ENCODE measurements at places on chromosomes 4 and X.
A peak's percentile ranks its signal among the peaks of the same experiment; 100 is the strongest.

DNA sequence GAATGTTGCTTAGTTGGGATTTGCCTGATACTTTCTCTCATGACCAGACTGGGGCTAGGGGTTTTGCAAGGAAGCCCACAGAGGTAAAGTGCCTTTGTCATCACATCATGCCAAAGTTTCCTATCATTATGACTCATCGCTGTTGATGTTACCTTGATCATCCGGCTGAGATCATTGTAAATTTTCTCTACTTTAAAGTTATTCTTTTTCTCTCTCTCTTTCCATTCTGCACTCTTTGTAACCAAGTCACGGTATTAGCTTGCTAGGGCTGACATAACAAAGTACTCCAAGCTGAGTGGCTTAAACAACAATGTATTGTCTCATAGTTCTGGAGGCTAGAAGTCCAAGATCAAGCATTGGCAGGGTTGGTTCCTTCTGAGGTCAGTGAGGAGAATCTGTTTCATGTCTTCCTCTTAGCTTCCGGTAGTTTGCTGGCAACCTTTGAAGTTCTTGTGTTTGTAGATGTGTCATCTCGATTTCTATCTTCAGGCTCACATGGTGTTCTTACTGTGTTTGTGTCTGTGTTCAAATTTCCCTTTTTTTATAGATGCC lies 113.0 kb downstream of the DTHD1 start:
- peak; percentile 5 for DNase-seq

DNA sequence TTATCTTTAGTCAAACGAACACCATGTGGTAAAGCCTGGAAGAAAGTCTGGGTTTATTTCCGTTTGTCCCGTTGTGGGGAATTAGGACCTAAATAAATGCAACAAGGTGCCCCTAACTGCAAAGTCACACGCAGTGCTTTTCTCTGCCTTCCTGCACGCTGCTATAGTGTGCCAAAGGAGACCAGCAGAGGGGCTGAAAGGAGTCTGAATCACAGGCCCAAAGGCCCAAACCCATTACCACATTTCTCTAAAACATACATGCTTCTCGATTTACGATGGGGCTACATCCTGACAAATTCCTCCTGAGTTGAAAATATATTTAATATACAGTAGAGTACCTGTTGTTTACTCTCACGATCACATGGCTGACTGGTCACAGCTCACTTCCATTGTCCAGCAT lies 4.5 kb downstream of the VEGFC start:
- DNase-seq: no peak

GRCh38 chrX:110836982-110837381 lies 41.4 kb upstream of the CHRDL1 start:
- peak; percentile 8 for DNase-seq

DNA sequence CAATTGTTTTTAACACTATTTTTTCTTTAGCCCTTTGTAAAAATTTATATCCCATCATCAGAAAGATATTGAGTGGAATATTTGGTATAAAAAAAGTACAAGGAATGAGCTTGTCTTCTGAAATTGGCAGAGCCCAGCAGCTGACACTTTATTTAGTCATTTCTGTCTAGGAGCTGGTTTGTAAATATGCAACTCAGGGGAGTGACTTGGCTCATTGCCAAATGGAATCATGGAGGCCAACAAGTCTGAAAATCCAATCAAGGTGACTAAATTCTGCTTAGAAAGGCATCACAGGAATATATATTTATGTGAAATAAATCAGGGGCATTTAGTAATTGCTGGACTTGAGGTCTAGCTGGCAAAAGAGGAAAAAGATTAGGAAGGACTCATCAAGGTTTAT lies 74.4 kb downstream of the OTC start:
- no peak for DNase-seq

DNA sequence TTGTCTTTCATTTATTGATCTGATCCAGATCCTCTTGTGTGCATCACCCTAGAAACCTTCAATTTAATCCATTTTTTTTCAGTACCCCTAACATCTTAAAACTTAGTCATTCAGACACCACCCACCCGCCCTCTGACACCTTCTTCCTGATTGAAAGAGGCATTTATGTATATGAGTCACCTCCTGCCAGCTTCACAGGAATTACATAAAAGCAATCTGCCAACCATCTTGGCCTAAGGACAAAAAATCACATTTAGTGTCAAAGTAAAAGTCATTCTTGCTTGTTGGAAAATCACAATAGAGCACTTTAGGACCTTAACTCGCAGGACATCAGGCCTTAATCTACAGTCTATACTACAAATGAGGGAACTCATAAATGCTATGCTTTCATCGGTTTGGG lies 52.1 kb downstream of the NDST3 start:
- DNase-seq: peak; percentile 5

- DNase-seq: no peak
Observed at GRCh38 chr4:89101256-89102161, 9.8 kb upstream of the TIGD2 start.

DNA sequence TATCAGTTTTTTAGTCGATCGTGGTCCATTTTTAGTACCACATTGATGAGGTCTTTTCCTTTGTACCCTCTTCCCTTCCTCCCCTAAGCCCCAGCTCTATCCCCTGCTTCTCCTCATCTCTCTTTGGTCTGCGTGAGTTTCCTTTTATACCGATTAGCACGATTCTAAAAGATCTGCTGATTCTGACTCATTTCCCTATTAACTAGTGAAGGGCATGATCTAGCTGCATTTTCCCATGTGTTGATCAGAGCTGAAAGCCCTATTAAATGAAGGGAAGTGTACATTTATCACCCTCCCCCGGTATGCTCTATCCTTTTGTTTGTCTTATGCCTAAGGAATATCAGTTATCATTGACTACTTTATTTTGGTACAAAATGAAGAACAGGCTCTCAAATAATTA lies 181.7 kb upstream of the NPY2R start:
- no peak for DNase-seq

DNA sequence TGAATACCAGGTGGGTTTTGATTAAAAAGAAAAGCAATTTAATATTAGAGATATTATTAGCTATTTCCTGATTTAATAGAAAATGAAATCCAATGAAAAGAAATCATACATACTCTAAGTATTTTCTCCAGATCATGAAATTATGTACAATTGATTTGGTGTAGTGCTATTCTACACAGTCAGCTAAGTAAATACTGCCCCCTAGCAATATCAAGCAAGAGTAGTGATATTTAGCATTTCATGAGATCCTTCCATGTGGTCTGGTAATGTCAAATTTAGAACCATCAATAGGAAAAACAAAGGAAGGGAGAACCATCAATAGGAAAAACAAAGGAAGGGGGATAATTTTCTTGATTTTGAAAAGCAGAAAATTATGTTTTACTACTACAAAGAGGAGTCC lies 114.6 kb downstream of the TBCK start:
- peak; percentile 36 for DNase-seq

GRCh38 chr4:41873380-41874295 lies 61.6 kb upstream of the TMEM33 start:
- DNase-seq: no peak

- no peak for DNase-seq
Observed at GRCh38 chr4:153528705-153529485, 62.7 kb downstream of the TMEM131L start.

DNA sequence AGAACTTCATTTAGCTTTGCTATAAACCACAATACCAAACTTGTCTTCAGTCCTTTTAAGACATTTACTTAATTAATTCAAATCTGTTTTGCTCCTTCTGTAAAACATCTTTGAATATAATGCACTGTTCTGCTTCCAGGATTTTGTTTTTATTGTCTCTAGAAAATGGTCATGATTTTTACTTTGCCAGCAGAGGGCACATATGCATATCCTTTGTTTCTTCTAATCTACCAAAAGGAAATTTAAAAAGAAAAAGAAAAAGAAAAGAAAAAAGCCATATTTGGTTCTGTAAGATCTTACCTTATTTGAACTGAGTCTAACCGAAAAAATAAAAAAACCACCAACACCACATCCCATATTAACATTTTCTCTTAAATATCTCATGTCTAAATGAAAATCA lies 101.9 kb upstream of the CCSER1 start:
- no peak for DNase-seq

GRCh38 chr4:7979652-7979968 lies 39.9 kb upstream of the AFAP1 start:
- no peak for DNase-seq

GRCh38 chrX:64894454-64895038 lies 81.7 kb downstream of the ZC4H2 start:
- peak; percentile 14 for DNase-seq

DNA sequence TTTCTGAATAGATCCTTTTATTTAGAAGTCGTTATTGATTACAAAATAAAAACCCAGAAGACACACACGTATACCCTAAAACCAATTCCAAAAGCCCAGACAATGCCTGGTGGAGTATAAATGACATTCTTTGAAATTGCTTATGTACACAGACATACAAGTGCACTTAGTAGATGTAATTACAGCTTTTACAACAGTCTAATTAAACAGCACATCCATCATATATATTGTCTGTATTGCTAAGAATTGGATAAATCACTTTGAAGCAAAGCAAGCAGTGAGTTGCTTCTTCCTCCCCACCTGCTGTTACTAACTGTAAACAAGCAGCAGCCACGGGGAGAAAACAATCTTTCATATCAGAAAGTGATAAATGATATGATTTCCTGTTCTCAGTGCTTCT lies 645.7 kb downstream of the TLL1 start:
- peak; percentile 2 for DNase-seq

GRCh38 chrX:84907324-84907968 lies 96.2 kb upstream of the APOOL start:
- peak; percentile 6 for DNase-seq

DNA sequence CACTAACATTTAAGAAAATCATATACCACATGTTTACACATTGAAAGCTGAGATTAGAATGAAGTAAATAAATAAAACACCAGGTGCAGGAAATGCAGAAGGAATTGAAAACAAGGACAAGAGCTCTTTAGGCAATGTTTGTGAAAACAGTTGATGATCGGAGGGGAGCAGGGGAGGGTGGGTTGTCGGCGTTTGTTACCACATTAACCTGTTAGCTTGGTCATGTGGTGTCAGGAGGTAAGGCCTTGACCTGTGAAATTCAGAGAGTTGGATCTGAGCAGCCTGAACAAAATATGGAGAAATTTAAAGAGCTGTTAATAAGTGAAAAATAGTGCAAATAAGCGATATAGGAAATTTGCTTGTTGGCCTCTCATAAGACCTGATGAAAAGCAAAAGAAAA lies 759.9 kb downstream of the PDHA2 start:
- DNase-seq: no peak

- peak; percentile 22 for DNase-seq
Observed at GRCh38 chr4:136650541-136651277, 881.6 kb downstream of the PCDH18 start.

DNA sequence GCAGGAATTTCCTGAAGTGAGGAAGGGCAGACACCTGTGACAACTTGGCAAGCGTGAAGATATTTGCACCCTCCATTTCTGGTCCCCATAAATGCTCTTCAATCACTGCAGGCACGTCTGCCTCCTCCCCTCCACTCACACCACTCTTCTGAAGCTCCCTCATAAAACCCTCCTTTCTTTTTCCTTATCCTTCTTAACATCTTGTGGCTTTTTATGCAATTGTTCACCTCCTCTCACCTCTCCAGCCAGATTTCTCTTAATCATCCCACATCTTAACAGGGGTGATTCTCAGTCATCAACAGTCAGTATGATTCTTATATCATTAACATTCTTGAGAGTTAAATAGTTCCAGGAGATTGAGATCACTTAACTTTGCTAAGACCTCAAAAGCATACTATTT lies 277.4 kb downstream of the SPRY1 start:
- DNase-seq: no peak

DNA sequence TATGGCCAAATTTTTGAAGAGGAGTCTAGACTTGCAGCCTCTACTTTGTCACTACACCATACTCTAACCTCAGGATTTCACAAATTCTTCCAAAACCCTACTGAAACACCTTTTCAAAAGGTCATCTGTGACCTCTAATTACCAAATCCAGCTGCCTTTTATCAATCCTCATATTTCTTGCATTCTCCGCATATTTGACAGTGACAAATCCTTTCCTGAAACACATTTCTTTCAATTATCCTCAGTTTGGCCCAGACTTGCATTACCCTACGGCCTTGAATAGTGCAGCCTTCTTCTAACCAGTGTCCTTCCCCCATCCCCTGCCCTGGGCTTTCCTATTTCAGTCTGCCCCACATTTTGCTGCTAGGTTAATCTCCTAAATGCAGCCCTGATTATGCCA lies 25.5 kb downstream of the MID2 start:
- DNase-seq: no peak

DNA sequence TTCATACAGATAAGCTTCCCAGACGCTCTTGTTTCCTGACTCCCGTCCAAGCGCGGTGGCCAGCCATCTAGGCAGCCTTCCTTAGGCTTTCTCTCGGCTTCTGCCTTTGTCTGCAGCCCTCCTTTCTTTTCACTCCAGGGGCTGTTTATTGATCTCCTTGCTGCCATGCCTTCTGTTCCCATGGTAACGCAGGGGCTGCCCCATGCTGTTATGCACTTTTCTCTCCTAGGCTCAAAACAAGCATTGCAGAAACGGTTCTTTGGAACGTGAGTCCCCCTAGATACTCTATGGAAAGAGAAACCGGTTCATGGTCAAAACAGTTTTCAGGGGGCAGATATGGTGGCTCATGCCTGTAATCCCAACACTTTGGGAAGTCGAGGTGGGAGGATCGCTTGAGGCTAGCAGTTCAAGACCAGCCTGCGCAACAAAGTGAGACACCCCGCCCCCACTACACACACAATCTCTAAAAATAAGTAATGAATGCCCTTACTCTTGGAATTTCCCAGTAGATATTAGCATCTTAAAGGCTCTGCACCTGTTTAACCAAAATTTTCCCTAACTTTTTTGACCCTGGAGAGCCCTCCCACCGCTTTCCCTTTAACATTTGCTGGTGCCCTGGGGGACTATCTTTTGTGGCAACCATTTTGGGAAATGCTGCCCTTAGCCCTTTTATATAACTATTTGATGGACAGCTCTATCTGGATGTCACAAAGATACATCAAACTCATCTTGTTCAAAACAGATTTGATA lies 53.9 kb upstream of the ZNF157 start:
- DNase-seq: no peak

DNA sequence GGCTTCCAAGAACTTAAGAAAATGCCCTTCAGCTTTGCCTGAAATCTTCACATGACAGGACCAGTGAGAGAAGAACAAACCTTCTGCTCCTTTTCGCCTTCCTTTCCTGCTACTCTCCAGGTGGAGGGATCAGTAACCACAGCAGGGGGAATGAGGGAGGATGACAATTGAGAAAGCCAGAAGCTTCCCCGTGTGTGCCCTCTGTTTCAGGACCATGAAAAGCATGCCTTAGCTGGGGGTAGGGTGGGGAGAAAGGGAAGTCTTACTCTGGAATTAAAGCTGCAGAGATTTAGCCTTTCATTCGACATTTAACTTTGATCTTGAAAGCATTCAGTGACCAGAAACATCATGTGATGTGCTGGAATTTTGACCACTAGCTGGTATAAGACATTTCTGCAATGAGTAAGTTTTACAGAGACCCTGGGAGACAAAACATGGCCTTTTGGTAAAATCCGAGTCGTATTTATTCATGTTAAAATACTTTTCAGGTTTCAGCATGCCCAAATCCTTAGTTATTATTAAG lies 10.6 kb upstream of the PUDP start:
- DNase-seq: no peak

DNA sequence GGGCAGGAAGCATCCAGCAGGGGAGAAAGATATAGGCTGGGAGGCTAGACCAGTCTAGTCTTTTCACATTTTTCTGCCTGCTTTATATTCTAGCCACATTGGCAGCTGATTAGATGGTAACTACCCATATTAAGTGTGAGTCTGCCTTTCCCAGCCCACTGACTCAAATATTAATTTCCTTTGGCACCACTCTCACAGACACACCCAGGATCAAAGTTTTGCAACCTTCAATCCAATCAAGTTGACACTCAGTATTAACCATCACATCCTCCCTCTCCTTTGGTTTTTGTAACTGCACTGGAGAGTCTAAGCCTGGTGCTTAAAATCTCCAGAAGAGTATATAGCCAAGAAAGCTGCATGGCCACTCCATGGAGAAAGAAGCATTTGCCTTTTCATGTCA lies 560.4 kb downstream of the GRXCR1 start:
- no peak for DNase-seq

Measured in SW480 (cell line).